ENCODE measurements at places on chromosomes 3 and 15. TPM values are rescaled to one million over a fixed set of nuclear protein-coding genes. Genes with fewer than 3 reads are reported as not detected.

DNA sequence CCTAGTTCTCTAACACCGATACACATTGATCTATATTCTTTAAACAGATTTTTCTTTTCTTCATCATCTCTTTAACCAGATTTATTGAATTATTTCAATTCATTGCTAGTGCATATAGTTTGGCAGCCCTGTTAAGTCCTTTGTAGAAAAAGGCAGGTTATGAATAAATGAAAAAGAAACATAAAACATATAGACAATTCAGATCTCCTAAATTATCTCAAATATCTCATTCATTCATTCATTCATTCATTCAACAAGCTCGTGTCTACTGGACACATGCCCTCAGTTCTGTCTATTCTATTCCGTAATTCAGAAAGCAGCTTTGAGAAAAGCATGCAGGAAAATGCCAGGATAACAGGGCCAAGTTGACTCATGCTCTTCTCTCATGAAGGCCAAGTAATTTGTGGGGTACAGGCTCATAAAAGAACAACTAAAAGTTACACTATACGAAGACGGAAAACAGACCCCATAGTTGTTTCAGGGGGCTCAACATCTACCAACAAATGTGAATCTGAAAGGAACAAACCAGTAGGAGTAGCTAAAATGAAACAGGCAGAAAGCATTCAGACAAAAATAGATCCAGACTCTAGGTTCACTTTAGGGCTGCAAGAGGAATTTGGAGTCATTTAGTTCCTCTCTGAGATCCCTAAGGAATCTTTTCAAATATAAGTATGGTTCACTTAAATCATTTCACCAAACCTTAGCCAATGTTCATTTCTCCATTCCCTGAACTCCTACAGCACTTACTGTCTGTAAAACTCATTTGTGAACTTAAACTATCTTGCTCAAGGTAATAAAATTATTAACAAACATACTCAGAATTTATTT, 7.5 kb downstream of the ZNF148 start:
- no peak for DNase-seq

DNA sequence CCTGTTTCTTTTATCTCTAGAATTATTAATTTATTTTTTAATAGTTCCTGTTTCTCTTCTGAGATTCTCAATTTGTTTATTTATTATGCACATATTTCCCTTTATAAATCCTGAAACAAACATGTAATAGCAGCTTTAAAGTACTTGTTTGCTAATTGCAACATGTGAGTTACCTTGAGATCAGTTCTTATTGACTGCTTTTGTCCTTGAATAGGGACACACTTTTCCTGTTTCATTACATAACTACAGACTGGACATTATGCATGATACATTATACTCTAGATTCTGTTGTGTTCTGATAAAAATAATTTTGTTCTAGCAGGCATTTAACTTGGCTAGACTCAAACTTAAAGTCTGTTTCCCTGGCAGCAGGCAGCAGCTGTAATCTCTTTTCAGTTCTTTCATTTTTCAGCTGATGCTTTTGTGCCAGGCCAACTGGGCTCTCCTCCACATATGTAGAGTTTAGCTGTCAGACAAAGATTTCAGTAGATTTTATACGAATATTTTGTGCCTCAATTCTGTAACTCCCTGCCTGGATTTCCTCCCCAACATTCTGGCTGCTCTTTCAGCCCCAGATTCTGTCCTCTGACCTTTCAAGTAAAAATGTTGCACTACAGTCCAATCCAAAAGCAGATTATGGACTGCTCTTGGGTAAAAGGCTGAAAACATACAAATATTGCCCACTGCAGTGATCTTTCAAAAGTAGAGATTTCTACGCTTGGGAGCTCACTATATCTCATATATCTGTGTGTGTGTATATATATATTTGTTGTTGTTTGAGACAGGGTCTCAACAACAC, 41.9 kb downstream of the PCOLCE2 start:
- DNase-seq, result no peak

DNA sequence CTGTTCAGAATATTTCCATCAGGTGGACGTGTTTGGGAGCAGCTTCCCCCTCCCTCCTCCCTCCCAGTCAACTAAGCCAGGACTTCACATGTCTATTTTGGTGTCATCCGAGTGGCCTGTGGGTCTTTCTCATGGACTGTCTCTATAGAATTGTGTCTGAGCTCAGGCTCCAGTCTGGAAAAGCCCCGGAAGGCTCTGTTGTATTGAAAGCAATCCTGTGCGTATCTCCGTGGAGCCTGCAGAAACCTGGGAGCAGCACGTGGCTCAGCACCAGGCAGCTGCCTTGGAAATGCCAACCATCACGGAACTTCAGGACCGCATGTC, 25.2 kb downstream of the COLQ start:
- no peak for DNase-seq

DNA sequence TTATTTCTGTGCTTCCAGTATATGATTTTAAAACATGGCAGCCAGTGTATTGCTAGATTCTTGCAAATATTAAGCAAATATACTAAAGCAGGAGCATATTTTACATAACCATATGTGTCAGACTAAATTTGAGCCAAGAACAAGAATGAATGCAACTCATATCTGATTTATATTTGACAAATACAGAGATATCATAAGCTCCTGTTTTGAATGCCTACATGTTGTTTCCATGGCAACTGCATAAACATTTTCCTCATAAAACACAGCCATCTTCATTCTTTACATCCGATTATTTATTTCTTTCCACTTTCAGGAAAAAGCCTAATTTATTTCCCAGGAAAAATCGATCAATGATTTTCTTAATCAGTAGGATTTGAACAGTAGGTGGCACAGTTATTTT, 172.2 kb upstream of the TSPAN3 start:
- DNase-seq, result no peak

DNA sequence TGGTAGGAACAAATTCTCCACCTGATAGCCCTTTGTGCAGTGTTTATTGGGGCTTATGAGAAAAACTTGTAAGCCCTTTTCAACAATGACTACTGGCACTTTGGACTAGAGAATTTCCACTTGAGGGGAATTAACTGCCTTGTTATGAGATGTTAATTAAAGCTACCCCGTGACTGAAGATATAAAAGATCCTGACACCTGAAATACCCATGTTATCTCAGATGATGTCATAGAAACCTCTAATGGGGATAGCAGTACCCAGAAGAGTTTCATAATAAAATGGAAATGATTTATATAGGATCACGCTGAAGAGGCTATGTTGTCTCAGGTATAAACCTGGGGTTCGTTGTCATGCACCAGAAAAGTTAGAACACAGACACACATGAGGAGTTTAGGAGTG, 14.5 kb upstream of the STAC start:
- DNase-seq, result no peak

Gene KCNMB2
- not detected for polyA plus RNA-seq

Gene AVEN
- 17.6 TPM for polyA plus RNA-seq
